ENCODE measurements at places on chromosomes 3 and 15.
A peak's percentile ranks its signal among the peaks of the same experiment; 100 is the strongest.

- no peak for DNase-seq
These were observed 83.9 kb upstream of the MEX3B start for GRCh38 chr15:82129761-82130160.

- no peak for DNase-seq
These were observed 80.2 kb downstream of the CBLB start for GRCh38 chr3:105788593-105788992.

- no peak for DNase-seq
These were observed 272.9 kb downstream of the IL5RA start for GRCh38 chr3:2837239-2837638.

GRCh38 chr3:195448205-195448875 is 5.5 kb upstream of the ACAP2 start:
- DNase-seq: no peak

DNA sequence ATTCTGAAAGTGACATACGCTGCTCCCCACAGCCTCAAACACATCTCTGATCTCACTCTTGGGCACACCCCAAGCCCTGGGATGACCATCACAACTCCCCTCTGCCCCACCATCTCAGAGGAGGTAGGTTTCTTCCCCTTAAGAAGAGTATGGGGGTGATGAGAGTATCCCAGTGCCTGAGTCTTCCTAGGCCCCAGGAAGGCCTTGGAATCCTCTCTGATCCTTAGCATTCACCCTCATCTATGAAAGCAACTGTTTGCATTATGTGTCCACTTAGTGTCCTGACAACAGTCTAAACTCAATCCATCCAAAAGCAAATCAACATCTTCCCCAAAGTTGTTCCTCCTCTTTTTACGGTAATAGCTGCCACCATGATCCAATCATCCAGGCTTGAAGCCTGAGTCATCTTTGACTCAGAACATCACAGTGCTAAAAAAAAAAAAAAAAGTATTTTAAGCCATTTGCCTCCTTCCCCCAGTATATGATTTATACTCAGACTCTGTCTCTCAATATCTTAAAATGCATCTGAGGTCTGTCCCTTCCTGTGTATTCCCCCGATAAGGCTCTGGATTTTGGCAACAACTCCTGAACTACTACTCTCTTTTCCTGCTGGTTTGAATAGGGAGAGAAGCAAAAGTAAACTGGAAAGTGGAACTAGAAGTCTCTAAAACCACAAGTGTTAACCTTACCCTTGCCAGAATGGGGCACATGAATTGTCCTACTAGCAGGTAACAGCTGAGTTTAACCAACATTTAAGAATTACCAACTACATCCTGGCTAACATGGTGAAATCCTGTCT is 22.5 kb downstream of the POPDC2 start:
- no peak for DNase-seq

- no peak for DNase-seq
These were observed 12.7 kb downstream of the SEMA3G start for GRCh38 chr3:52432225-52432624.

GRCh38 chr3:89098964-89099585 is 8.3 kb upstream of the EPHA3 start:
- peak; percentile 39 for DNase-seq

DNA sequence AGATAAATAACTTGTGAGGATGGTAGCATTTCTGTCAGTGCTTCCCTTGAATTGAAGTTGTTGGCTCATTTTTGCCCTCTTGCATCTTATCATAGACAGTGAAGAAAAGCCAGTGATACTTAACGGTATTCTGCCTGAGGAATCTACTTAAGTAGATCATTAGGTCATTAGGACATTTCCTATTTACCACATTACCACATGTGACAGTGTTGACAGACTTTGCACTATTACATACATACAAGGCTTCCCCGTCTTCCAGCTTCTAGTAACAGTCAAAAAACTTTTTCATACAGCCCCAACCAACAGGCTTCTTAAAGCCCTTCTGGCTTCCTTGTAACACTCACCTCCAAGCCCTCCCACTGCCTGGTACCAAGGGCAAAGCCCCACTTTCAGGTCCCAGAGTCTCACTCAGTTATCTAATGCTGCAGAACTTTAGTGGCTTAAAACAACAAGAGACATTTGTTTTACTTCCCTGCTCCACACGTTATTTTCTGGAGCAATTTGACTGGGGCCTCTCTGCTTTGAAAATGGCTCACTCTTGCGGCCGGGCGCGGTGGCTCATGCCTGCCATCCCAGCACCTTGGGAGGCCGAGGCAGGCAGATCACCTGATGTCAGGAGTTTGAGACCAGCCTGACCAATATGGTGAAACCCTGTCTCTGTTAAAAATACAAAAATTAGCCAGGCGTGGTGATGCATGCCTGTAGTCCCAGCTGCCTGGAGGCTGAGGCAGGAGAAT is 40.0 kb downstream of the ASB7 start:
- DNase-seq: no peak

GRCh38 chr15:101078669-101079323 is 159.6 kb downstream of the LRRK1 start:
- no peak for DNase-seq

DNA sequence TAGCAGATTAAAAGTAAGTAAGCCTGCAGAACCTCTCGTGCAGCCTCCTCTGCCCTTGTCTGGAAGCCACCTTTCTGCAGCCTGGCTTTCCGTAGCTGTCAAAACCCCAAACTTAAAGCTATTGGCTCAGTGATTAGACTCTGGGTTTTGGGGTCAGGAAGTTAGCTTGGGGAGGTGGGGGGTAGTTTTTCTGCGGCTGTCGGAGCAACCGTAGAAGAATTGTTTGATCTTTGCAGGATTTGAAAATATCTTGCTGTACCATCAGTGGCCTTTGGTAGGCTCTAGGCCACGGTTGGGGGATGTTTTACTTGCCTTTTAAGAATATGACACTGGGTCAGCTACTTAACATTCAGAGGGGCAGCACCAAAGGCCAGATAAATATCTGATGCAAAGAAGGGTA is 88.4 kb upstream of the RASGRP1 start:
- no peak for DNase-seq

DNA sequence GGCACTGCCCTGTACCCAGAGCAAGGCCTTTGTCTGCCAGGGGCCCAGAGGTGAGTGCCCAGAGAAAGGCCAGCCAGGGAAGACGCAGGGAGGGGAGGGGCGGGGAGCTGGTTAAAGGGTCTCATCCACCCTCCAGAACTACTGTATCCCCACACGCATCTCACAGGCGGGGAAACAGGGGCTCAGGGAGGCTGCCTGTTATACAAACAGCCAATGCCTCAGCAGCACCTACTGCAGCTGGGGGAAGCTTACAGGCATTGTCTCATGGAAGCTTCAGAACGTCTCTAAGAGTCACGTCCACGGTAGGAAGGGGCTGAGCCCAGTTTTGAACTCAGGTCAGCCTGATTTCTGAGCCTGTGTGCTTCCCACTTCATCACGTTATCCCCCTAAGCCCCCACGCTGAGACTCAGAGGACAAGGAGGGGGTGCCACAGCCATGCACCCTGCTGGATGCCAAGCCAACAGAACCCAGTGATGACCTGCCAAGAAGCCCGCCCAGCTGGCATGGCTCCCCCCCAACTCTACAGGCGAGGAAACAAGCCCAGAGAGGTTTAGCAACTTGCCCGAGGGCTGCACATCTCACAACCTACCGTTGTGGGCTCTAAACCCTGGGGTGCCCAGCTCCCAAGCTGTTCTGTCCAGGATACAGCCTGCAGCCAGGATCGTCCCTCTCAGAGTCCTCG is 54.5 kb downstream of the IQSEC1 start:
- DNase-seq: peak; percentile 43

- no peak for DNase-seq
These were observed 40.9 kb downstream of the TRPM1 start for GRCh38 chr15:31060429-31061140.

DNA sequence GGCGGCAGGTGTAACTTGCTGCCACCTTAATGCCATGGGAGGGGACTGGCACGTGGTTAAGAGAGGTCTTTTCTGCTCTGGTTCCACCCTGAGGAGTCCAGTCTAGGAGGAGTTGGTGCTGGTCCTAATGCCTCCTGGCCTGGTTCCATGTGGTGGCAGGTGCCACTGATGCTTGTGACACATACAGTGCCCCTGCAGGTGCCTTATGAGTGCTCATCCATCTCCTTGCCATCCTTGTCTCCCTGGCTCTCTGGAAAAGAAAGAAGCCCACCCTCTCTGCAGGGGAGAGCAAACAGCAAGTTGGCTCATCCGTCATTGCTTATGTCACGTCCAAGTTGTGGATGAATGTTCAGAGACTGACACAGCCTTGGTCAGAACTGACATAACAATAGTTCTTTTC is 175.8 kb upstream of the DPH6 start:
- DNase-seq: peak; percentile 76
